Hematopoietic multipotent progenitor cell treated with erythropoietin and hydrocortisone succinate and interleukin-3 and kit ligand, for 6 days (in vitro differentiated cells): ENCODE measurements at places on chromosomes 7 and 10.

DNA sequence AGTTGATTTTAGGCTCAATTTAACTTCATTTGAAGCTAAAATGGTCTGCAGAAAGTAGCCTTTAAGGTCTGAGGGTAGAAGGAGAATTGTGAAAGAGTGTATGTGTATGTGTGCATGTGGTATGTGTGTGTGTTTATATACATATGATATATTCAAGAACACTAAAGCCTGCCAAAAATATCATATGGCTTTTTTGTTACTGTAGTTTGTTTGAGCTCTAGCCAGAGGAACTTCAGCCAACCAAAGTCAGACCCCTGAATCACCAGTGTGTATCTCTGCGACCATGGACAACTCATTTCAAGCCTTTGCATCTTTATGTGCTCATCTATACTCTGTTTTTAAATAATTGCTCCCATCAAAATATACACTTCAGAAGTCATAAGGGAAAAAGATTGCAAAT lies 58.4 kb upstream of the HDAC9 start:
- no peak for DNase-seq

- DNase-seq = no peak
These were observed 95.3 kb downstream of the CUX1 start for GRCh38 chr7:101912716-101913110.

- DNase-seq = no peak
These were observed 14.5 kb downstream of the ADCYAP1R1 start for GRCh38 chr7:31066516-31067130.

DNA sequence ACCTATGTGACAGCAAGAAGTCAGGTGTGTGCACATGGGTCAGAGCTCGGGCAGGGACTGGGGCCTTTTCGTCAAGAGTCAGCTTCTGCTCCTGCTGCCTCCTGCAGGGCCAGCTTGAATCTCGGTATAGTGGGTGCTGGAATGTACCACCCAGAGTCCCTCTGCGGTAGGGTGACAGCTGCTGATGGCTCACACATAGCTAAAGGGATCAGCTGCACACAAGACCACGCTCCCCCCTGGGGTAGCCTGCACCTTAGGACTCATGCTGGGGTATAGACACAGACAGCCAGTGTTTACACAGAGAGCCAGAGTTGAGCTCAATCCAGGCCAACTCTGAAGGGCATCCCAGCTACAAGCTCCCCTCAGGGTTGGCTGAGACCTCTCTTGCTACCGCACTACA lies 14.0 kb upstream of the COL13A1 start:
- no peak for DNase-seq

- no peak for DNase-seq
These were observed 210.7 kb upstream of the GNAI1 start for GRCh38 chr7:79923953-79924352.

DNA sequence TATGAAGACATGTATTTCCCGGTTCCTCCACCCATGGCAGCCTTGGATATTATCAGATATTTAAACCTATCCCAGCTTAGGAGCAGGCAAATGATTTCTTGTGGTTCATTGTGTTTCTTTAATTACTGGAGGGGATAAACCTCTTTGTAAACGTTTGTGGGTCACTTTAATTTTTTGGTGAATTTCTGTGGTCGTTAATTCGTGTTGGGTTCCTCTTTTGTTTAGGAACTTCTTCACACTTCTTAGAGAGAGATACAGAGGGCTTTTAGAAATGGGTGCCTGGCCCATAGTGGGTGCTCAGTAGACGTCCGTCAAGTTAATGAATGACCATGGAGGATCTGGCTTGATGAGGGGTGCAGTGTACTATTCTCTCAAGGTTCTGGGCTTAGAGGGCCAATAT lies 27.2 kb upstream of the NUB1 start:
- DNase-seq = peak; percentile 5

DNA sequence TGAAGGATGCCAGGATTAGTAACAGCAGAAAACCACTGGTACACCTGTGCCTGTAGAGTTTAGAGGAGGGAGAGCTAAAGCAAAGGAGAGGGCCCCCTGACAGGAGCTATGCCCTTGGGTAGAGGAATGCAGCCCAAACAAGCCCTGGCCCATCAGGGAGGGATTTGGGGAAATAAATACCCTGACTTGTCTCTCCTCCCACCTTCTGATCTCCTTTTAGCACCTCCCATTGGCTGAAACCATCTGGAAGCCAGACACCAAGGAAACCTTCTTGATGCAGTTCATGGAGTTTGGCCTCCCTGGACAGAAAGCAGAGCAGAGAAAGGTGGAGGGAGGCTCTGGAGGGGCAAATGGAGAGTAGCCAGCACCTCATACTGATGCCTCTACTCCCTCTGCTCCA lies 45.3 kb downstream of the ADRA2A start:
- no peak for DNase-seq
